Stimulated activated CD8-positive, alpha-beta memory T cell treated with anti-CD3 and anti-CD28 coated beads, Interleukin-7, amount 100 ng/mL, for 48 hours (primary cell): ENCODE measurements at places on chromosomes 12 and 14.

- DNase-seq, result no peak
These were observed 2.4 kb upstream of the NAB2 start for GRCh38 chr12:57086493-57087009.

DNA sequence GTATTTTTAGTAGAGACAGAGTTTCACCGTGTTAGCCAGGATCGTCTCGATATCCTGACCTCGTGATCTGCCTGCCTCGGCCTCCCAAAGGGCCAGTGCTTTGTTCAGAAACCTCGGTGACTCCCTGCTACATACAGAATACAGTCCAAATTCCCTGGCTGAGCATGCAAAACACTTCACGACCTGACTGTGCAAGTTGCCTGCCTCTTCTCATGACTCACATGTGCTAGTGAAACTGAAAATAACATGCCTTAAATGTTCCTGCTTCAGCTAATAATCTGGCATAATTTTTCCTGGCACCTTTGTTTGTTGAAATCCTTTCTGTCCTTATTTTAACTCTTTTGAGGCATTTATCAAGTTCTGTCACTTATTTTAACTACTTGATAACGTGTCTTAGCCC is 8.2 kb downstream of the DMAC2L start:
- no peak for DNase-seq

DNA sequence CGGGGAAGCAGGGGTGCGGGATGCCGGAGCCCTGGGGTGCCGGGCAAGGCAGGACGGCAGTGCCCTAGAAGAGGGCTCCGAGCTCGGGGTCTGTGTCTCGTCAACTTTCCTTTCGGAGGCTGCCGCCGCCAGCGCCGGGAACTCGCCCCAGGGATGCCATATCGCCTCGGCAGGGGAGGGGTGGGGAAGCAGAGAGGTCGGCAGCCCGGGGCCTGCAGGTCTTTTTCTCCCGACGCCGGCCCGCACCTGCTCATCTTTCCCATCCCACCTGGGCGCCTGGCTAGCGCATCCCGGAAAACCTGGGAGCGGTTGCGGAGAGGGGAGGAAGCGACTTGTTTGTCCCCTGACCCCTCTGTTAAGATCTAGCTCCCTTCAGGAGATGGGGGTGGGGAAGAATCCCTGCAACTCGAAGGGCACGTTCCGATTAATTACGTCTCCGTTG is 547 bp downstream of the CNTN1 start:
- DNase-seq, result no peak

GRCh38 chr14:51862176-51862796 is 1.9 kb downstream of the GNG2 start:
- DNase-seq, result no peak

GRCh38 chr14:53567236-53567780 is 389.3 kb downstream of the BMP4 start:
- DNase-seq, result no peak

GRCh38 chr12:121943926-121944325 is 25.5 kb downstream of the CFAP251 start:
- DNase-seq, result no peak

DNA sequence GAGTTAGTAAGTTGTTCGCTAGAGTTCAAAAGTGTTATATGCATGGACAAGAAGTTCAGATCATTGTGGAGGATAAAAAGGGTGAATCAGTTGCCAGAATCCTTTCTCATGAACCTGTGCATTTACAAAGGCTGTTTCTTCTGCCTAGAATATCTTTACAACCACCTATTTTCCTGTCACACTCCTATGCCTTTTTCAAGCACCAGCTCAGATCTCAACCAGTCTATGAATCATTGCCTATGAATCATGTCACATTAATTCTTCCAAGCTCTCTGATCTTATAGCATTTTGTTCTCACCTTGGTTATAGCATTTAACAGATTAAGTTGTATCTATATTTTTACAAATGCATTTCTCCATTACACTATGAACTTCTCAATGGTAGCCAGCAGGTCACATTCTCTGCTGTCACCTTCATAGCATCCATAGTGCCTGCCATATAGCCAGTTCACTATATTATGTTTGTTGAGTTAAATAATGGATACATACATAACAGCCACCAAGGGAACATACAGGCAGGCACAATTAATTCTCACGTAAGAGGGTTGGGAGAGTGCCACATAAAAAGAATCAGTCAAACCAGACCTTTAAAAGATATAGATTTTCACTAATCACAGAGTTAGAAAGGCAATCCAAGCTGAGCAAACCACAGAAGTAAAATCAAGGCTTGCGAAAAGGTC is 573.0 kb downstream of the FOXG1 start:
- no peak for DNase-seq
